ENCODE measurements at places on chromosomes 7 and 10.

DNA sequence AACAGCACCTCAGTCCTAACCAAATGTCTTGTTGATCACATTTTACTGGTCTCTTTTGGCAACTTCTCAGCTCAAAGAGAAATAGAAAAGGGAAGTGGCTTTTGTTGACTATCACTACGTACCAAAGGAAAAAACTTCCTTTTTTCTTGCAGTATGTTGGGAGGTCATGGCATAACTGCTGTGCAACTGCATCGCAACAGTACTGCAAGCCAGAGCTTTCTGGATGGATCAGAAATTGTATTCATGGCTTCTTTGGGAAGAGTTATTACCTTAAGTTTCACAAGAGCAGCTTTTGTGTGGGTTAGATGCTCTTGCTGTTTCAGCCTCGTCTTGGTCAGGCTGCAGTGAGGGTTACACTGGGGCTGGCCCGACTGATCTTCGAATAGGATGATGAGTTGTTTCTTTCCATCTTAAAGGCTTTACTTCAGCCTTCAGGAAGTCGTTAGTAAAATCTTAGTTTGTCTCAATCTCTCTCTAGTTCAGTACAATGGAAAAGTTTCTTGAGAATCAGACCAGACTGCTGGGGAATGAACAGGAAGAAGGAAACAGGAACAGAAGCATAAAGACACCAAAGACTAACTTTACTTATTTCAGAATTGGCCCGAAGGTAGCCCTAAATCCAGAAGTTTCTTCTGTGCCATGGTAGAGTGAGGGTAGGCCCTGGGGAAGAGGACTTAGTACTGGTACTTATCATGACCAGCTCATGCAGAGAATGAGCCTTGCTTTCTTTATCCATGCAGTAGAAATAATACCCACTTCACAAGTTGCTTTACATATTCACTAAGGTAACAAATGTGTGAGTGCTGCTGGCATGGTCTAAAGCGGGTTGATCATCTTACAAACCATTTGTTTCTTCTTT, 153.6 kb downstream of the CELF2 start:
- DNase-seq, result no peak

GRCh38 chr7:98406827-98407226, 5.9 kb upstream of the BAIAP2L1 start:
- no peak for DNase-seq

DNA sequence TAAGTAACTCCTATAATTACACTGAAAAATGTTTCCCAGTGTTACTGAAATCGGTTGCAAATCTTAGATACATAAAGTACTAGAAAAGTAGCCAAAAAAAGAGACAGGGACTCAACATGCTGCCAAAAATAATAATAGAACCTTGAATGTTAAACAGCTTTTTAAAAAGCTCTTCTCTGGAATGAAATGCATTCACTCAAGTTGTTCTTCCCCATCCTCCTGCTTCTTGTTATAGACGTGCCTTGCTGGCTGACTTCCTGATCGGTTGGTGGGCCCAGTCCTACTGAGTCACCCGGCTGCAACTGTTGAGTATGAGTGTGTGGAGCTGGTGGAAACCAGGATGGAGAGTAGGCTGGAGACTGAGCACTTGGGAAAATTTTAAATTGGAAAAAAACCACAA, 30.6 kb upstream of the RAPGEF5 start:
- no peak for DNase-seq

- DNase-seq, result no peak
These were observed 159.7 kb downstream of the CELF2 start for GRCh38 chr10:11177381-11177780.

DNA sequence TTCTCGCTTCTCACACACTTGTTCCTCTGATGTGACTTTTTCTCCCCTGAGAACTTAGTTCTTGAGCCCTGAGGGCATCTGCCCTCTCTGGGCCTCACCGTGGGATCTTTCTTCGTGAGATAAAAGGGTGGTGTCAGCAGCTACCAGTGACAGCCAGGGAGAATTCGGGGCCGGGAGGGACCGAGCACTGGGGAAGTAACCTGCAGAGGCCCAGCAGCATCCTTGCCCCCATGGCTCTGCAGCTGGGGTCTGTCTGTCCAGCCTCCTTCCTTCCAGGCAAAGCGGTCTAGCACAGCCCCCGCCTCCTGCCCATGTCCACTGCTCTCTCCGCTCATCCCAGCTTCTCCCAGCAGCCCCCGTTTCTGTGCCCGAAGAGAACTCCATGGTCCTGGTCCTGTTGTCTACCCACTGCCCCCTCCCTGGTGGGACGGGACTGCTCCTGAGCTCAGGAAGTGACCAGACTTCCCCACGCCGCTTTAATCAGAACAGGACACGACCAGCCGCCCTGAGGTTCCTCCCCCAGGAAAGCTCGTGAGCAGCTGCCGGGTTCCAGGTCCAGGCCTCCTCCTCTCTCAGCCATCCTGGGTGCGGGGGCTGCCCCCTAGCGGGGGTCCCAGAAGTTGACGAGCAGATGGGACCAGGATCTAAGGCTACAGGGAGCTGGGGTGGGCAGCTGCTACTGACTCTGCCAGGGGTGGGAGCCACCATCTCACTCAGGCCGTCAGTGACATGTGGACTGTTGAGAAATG, 187.5 kb downstream of the WDR37 start:
- DNase-seq, result no peak

- DNase-seq, result no peak
These were observed 64.8 kb downstream of the SGCE start for GRCh38 chr7:94591176-94591575.

DNA sequence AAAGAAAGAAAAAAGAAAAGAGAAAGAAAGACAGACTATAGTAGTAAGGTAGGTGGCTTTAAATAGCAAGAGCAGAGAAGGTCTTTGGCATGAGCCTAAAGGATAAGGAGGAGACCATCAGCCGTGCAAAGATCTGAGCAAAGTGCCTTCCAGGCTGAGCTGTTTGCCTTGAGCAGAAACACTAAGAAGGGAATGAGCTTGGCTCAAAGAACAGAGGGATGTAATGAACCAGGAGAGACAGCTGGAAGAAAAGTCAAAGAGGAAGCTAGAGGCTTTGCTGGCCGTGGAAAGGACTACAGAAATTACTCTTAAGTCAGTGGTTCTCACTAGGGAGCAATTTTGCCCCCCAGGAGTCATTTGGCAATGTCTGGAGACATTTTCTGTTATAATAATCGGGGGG, 228.6 kb downstream of the FGFR2 start:
- no peak for DNase-seq

GRCh38 chr7:12386313-12386740, 17.3 kb downstream of the VWDE start:
- DNase-seq, result peak; percentile 19

DNA sequence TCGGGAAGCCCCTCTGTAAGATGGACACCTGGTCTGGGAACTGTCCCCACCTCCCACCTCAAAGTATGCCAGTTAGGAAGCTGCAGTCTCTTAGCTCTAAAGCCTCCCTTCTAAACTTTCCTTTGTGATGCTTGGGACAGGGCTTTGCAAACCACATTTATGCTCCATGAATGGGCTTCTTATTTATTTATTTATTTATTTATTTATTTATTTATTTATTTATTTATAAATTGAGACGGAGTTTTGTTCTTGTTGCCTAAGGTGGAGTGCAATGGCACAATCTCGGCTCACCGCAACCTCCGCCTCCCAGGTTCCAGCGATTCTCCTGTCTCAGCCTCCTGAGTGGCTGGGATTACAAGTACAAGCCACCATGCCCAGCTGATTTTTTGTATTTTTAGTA, 1009.4 kb downstream of the TYW1 start:
- no peak for DNase-seq
